Upper lobe of left lung (tissue), 6 donors: ENCODE measurements at places on chromosomes 1 and 21. TPM values are rescaled to one million over a fixed set of nuclear protein-coding genes. Genes with fewer than 3 reads are reported as not detected.

- no peak for DNase-seq
Observed at GRCh38 chr21:14479241-14479786, 66.8 kb downstream of the SAMSN1 start.

The HSD3B1 gene
- not detected for total RNA-seq

DNA sequence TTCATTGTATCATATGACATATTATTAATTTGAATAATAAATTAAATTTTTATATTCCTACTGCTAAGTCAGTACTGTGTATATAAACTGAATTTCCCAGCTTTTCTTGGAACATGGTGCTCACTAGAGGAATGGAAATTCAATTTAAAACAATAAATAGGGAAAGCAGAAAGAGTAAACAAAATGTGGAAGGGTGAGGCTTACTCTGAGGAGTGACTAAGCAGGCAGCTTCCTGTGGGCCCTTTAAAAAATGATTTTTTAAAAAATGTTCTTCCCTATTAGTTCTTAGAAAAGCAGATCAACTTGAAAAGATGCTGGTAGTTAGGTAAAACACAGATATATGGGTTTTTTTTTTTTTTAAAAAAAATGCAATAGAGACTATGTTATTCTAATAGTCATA, 49.5 kb upstream of the S1PR1 start:
- no peak for DNase-seq

DNA sequence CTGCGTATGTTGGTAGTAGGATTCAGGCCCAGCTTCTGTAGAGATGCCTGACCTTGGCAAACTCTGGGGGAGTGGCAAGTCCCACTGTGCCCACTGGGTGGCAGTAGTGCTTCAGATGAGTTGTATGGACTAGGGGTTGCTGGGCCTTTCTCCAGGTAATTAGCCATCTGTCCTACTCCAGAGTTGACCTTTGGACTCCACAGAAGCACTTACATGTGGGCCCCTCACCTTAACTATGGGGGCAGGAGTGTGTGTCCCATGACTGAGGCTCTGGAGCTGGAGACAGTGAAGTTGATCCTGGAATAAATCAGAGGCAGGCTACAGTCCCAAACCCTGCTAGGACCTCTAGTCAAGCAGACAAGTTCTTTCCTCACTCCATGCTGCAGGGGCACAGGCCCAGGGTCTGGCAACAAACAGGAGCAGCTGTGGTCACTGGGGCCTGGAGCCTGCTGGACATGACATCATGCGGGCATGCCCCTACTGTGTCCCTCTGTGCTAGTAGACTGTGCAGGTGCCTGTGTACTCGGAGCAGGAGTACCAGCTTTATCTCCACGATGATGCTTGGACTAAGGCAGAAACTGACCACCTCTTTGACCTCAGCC, 4.6 kb downstream of the DMAP1 start:
- DNase-seq = no peak

The C1orf115 gene
- total RNA-seq = 12.6 TPM

GRCh38 chr21:29376556-29376955, 77.8 kb downstream of the BACH1 start:
- DNase-seq = peak; percentile 51

GRCh38 chr1:54273795-54274163, 73.8 kb downstream of the MRPL37 start:
- DNase-seq = no peak

The SPRR2F gene
- not detected for total RNA-seq

The KRTAP21-2 gene
- total RNA-seq = not detected

DNA sequence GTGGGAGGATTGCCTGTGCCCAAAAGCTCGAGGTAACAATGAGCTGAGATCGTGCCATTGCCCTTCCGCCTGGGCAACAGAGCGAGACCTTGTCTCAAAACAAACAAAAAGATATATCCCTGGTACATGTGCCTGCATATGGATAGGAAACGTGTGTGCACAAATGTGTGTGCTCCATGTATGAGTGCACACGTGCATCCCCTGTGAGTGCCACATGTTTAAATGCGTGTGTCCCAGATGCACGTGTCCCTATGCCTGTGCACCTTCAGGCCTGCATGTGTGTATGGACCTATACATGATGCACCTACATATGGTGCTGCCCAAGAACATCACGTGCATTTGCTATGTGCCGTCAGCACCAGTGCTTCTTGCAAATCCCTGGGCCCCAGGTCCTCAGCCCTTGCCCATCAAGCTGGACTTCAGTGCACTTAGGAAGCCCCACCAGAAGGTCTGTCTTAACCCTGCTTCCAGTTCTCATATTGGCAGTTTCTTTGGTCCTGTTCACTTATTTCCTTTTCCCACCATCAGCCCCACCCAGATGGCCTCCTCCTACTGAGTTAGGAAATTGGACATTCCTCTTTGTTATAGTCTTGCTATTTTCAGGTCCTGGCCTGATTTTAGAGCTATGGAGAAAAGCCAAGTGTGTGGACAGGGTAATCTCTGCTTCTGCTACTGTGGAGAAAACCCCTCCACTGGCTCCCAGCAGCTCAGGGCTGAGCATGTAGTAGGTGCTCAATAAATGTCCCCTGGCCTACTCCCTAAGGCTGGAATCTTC, 15.4 kb downstream of the TIE1 start:
- DNase-seq = no peak

The NIBAN1 gene
- total RNA-seq = 23.0 TPM

- DNase-seq = no peak
Observed at GRCh38 chr1:82264802-82265201, 464.1 kb downstream of the ADGRL2 start.

- peak; percentile 39 for DNase-seq
Observed at GRCh38 chr1:40860706-40861223, 1.4 kb downstream of the CITED4 start.

DNA sequence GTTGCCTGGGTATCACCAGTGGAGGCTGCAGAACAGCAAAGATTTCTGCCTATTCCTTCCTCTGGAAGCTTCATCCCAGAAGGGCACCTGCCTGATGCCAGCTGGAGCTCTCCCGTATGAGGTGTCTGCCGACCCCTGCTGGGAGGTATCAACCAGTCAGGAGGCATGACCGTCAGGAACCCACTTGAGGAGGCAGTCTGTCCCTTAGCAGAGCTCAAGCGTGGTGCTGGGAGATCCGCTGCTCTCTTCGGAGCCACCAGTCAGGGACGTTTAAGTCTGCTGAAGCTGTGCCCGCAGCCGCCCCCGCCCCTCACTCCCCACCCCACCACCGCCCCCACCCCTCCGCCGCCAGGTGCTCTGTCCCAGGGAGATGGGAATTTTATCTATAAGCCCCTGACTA, 23.1 kb upstream of the HFM1 start:
- DNase-seq = no peak

GRCh38 chr21:44709426-44710293, 1.7 kb downstream of the TSPEAR start:
- no peak for DNase-seq

- DNase-seq = peak; percentile 72
Observed at GRCh38 chr1:2856676-2857375, 55.3 kb upstream of the TTC34 start.

The LCE1A gene
- total RNA-seq = not detected

- no peak for DNase-seq
Observed at GRCh38 chr1:60348884-60349283, 275.3 kb upstream of the C1orf87 start.

DNA sequence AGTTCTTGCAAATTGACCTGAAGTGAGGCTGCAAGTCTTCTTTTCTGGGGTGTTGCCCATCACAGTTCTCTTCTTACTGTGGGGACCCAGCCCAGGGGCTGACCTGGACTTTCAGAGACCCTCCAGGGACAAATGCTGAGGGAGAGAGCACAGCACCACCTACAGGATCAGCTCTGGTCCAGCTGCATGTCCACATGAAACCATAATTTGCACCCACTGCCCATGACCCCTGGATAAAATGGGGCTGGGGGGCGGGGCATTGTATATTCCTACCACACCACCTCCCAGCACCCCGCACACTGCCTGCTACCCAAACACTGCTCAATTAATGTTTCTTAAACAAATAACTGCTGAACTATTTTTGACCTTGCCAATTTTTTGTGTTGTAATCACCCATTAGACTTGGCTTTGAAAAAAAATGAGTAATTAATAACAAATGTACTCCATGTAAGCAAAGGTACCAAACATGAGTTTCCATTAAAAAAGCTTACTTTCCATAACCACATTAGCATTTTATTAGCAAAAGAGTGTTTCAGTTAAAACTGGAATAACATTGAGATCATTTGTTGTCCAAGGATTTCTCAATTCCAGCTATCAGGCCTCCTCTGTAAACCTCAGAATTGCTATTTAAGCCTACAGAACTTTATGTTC, 168.0 kb upstream of the RAB4A start:
- no peak for DNase-seq

DNA sequence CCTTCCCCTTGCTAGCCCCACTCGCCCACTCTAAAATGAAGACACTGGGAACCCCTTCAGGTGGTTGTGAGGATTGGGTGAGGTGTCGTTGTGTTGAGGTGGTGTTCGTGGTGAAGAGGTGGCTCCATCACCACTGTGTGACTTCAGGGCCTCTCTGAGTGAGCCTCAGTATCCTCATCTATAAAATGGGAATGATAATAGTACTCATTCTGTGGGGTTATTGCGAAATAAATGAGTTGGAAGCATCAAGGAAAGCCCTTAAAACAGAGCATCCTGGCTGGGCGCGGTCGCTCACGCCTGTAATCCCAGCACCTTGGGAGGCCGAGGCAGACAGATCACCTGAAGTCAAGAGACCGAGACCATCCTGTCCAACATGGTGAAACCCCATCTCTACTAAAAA, 6.7 kb upstream of the MARCKSL1 start:
- DNase-seq = no peak

DNA sequence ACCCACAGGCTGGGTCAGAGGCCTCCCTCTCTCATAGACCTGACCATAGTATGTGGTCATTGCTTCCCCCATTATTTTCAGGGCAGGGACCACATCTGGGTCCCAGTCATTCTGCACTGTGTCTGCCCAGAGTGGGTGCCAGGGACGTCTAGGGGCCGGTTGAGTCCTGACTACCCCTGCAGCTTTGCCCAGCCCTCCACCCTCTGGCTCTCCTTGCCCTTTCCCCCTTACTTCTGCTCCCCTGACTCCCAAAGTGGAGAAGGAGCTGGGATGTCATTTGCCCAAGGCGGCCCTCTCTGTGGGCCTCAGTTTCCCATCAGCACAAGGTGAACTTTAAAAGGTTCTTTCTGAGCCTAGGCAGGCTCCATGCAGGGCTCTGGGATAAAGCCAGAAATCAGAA, 4.3 kb upstream of the TTC22 start:
- DNase-seq = no peak

The LY9 gene
- total RNA-seq = 6.7 TPM

The IL12RB2 gene
- total RNA-seq = 1.6 TPM

The OR2L5 gene
- not detected for total RNA-seq

The BGLAP gene
- total RNA-seq = 1.2 TPM

GRCh38 chr1:155251566-155251965, 3.7 kb downstream of the ENTREP3 start:
- DNase-seq = no peak

- DNase-seq = no peak
Observed at GRCh38 chr1:3246251-3246650, 177.2 kb downstream of the PRDM16 start.

DNA sequence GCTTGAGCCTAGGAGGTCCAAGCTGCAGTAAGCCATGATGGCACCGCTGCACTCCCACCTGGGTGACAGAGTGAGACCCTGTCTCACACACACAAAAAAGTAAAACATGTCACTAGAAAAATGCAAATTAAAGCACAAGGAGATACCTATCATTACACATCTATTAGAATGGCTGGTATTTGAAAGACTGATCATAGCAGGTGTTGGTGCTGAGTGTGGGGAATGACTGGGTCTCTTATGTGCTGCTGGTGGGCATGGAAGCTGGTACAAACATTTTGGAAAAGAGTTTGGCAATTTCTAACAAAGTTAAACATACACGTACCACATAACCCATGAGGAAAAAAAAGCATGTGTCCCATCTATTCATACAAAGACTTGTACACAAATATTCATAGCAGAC, 142.1 kb upstream of the ZBTB40 start:
- DNase-seq = no peak

DNA sequence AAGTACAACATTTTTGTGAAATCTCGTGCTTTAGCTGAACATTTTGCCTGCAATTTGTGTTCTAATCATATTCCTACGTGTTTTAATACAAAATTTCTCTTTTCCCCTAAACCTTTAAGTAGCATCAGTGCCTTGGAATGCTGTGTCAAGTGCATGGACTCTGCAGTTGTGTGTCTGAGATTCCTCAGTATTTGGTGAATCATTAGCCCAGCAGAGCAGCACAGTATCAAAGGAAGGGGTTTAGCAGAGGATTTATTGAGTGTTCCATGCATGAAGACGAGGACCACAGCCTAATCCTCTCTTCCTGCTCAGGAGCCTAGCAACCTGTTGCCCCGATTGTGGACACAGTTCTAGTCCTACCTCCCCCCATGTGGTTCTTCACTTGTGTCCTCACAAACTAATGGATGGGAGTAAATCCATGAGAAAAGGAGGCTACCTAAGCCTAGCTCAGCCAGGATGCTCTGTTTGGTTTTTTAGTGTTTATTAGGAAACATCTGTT, 29.3 kb upstream of the PCP4 start:
- DNase-seq = no peak

DNA sequence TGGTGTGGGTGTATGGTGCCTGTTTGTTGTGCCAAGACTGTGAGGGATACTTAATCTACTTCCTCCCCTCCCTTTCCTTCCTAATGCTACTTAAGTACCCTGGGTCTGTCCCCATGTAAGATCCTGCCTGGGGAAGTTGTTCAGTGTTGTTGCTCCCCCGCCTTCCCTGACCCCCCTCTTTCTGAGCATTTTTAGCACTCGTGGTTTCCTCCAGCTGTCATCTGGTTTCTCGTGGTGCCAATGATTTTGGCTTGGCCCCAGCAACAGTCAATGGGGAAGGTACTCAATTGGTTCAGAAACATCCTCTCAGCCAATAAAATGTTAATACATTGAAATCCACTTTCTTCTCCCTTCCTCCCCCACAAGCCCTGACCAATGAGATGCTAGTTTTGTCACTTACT, 8.0 kb upstream of the B4GALT3 start:
- DNase-seq = peak; percentile 81

- no peak for DNase-seq
Observed at GRCh38 chr21:33112681-33113080, 42.7 kb downstream of the OLIG1 start.

DNA sequence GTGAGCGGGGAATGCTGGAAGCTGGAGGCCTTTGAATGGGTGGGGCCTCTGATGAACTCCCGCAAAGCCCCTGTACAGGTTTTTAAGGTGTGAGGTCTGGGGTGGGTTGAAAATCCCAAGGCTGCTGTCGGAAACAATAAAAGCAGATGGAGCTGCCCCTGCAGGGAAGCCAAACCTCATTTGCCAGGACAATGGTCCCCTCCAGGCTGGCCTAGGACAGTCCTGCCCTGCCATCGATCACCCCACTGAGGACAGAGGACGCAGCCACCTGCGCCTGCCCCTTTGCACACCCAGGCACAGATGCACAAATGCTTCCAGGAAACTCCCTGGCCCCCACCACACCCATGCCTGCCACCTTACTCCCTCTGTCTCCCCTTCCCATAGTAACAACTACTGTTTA, 4.4 kb downstream of the DRAXIN start:
- no peak for DNase-seq
